ENCODE measurements at places on chromosomes 3 and 15. TPM values are rescaled to one million over a fixed set of nuclear protein-coding genes. Genes with fewer than 3 reads are reported as not detected.

CCDC174 gene
- total RNA-seq = 9.7 TPM

DNA sequence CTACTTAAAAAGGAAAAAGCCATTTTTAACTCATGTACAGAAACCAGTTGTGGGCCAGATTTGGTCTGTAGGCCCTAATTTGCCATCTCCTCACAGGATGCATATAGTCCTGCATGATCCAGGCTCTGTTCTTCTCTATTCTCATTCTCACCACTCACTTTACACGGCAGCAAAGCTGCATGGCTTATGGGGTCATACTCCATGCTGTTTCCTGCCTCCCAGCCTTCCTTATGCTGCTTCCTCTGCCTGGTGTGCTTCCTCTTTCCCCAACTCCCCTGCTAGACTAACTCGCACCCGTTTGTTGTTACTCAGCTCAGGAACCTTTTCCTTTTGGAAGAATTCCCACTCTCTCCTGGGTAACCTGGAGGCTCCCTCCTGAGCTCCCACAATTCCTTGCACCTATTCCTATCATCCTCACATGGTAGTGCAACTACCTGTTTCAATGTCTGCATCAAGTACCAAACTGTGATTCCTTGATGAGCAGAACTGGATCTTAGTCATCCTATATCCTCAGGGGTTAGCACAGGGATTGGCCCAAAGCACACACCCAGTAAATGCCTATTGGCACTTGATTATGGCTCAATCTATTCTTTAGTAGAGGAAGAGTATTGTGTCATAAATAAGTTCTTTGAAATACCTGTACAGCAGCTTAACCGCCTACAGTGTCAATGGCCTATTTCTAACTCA, 172.1 kb upstream of the MITF start:
- no peak for DNase-seq

FSIP1 gene
- total RNA-seq = 0.73 TPM

ZNF80 gene
- total RNA-seq = not detected

ARHGAP31 gene
- total RNA-seq = 42.8 TPM

GRK7 gene
- total RNA-seq = not detected

All from Right ventricle myocardium inferior (tissue), 1 donor.